ENCODE measurements at places on chromosomes 16 and 17.

- DNase-seq: no peak
Observed at GRCh38 chr17:55237841-55238178, 26.9 kb upstream of the HLF start.

GRCh38 chr17:39107973-39108372, 43.5 kb downstream of the PLXDC1 start:
- no peak for DNase-seq

GRCh38 chr16:1950047-1950446, 4.4 kb downstream of the RPL3L start:
- no peak for DNase-seq

GRCh38 chr17:31492880-31493655, 101.6 kb downstream of the RAB11FIP4 start:
- DNase-seq: peak; percentile 74

DNA sequence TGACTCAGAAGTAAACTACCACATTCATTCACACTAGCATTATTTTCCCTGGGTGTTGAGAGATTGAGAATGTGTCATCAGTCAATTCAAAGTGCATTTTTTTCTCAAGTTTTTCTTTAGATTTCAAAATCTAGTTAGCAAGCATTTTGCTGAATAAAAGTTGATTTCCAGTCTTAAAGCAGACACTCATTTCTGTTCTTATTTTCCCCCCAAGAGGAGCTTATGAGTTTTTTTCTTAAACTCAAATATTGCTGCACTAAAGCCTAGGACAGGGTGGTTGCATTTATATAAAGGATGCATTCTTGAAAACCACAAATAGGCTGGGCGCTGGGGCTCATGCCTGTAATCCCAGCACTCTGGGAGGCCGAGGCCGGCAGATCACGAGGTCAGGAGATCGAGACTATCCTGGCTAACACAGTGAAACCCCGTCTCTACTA, 15.3 kb downstream of the CDH3 start:
- DNase-seq: no peak

DNA sequence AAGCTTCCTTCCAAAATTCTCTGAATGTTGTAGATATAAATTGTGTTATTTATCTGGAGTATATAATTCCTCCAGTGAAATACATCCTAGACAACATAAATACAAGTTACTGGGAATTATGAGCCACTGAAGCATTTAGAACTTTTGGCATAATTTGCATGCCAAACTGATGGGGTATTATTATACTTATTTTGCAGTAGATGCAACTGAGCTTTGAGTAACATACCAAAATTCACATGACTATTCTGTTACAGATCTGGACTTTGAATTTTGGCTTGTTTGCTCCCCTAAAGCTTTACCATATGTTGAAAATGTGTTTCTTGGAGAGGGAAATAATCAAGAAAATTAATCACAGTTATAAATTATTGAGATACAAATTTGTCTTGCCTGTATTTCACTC, 372.5 kb downstream of the CDH11 start:
- DNase-seq: no peak

GRCh38 chr17:49495842-49496182, 719 bp downstream of the NGFR start:
- DNase-seq: no peak

- no peak for DNase-seq
Observed at GRCh38 chr16:27430923-27431484, 29.0 kb downstream of the IL21R start.

- DNase-seq: no peak
Observed at GRCh38 chr17:29717817-29718216, 95.1 kb upstream of the CORO6 start.

DNA sequence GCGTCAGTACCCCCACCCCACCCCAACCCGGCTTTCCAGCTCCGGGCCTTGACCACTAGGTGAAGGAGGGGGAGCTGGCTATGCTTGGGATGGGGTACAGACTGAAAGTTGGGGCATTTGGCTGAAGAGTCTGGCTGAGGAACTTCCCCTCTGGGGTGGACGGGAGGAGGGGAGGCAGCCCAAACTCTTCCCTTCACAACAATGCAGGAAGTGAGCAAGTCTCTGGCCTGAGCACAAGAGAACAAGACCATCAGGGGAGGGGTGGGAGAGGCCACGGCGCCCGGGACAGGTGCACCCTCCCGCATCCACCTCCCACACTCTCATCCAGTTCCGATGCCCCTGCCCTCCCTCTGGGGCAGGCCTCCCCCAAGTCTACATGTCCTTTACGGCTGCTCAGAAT, 5.6 kb downstream of the USH1G start:
- DNase-seq: no peak

DNA sequence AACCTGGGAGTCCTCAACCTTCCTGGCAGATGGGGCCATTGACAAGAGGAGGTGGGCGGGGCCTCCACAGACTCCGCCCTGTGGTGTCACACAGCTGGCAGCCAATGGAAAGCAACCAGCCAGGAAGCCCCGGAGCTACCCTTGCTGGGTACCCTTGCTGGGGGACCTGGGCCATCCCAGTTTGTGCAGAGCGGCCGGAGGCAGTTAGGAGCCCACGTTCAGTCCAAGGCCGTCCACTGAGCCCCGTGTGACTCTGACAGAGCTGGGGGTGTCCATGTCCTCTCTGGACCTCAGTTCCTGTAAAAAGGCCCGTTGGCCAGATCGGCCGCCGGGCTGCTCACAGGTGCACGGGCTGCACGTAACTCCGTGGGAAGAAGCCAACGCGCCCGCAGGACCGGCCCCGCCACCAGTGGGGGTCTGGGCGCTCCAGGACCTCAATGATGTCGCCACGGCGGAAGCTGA, 17.1 kb upstream of the FAM83G start:
- no peak for DNase-seq

DNA sequence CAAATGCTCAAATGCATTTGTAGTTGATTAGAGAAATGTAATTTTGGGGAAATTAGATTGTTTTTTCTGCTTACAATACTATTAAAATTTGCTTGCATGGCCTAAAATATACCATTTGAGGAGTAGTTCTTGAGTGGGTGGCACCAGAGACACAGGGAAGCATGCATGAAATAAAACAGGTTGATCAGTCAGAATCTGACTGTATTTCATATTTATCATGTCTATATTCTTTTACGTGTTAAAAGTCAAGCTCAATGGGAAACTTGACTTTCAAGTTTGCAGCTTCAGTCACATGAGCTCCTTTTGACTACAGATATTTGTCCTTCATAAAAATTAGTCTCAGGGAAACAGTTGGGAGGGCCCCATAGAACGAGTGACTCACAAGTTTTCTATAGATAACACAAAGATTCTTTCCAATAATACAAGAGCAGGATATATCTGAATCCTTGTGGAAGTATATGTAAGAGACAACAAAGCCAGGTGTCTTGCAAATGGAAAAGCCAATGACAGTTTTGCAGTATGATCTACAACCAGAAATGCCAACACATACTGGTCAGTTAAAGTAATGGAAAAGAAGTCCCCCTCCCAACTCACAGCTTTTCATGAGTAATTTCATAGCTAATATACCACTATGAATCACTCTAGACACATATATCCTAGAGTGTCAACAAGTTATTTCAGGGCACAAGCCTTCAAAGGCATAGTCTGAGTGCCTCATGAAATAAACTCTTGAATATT, 42.2 kb upstream of the CORO6 start:
- no peak for DNase-seq

DNA sequence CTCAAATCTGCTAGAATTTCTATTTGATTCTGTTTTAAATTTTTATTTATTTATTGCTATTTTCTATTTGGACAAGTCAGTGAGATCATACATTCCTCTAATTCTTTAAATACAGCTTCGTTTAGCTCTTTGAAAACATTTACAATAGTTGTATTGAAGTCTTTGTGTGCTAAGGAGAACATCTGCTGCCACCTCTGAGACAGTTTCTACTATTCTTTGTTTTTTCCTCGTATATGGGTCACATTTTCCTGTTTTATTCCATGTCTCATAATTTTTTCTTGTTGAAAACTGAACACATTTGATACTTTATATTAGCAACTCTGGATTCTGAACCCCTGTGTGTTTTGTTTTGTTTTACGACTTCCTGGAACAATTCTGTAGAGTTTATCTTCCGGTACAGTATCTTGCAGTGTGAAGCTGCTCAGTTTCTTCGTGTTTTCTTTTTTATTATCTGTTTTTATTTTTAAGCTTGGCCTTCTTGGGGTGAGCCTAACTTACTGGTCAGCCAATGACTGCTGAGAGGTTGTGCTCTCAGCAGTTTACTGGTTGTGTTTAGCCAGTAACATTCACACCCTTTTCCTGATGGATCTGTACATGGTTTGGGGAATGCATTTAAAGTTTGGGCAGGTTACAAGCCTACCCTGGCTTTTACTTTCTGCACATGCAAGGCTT, 99.0 kb downstream of the CA4 start:
- DNase-seq: no peak

- DNase-seq: no peak
Observed at GRCh38 chr17:39716073-39716818, 14.1 kb downstream of the MIEN1 start.

DNA sequence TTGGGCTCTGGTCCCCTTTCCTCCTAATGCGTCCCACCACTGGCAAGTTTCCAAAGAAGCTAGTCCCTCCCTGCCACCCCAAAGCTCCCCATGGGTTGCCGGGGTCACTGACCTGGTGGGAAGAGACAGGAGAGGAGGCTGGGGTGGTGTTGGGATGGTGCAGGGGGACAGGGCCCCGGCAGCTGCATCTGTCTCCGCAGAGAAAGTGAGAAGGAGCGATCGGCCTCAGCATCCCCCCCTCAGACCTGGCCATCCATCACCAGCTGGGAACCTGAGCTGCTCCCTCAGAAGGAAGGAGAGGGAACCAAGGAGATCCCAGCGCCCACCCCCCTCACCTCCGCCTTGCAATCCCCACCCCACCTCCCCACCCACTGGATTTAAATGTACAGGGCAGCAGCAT, 3.3 kb downstream of the ETV4 start:
- no peak for DNase-seq

GRCh38 chr17:32445971-32446370, 1.7 kb downstream of the PSMD11 start:
- peak; percentile 40 for DNase-seq

DNA sequence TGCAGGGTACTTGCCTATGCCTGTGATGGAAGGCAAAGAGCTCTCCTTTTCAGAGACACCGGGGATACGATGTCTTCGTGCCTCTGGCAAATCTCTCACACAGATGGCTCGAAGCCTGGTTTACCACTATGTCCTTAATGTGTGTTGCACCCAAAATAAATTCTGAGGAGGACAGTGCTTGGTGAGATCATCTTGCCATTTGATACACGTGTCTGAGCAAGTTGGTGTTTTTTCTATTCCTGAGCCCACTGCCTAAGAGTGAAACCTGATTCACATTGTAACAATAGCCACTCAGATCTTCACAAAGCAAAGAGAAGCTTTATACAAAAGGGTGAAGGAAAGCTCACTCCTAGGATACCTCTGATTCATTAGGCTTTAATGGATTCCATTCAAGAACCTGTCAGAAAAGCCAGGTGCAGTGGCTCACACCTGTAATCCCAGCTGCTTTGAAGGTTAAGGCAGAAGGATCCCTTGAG, 33.1 kb upstream of the AKAP1 start:
- DNase-seq: no peak

DNA sequence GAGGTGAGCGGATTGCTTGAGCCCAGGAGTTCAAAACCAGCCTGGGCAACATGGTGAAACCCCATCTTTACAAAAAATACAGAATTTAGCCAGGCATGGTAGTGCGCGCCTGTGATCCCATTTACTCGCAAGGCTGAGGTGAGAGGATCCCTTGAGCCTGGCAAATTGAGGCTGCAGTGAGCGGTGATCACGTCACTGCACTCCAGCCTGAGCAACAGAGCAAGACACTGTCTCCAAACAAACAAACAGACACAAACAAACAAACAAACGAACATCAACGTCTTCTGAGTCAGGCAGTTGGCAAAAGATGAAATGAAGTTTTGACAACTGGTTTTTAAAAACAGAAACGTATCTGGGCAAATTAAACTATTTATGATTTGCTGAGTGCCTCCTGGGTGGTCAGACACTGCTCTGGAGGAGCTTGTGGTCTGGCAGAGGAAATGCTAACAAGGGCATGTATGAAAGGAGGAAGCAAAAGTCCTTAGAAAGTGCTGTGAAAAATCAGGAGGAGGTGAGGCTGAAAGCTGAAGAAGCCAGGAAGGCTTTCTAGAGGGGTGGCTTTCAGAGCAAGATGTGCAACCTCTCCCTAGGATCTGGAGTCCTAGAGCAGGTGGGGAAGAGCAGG, 10.2 kb upstream of the KRT20 start:
- DNase-seq: no peak

- DNase-seq: no peak
Observed at GRCh38 chr17:45302649-45303173, 14.1 kb downstream of the MAP3K14 start.

DNA sequence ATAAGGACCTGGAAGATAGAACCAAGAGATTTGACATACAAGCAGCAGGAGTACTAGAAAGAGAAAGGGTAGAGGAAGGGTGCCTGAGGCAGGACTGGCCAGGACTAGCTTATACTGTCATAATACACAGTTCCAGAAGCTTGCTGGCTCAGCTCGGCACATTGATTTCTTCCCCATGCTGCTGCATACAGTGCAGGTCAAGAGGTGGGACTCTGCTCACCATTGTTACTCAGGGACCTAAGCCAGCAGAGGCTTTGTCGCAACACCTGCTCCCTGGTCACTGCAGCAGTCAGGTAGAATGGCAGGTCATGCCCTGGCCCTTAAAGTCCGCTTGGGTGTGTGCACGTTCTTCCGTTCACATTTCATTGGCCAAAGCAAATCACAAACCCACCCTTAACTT, 32.8 kb downstream of the LDHD start:
- DNase-seq: no peak

- DNase-seq: no peak
Observed at GRCh38 chr17:69434164-69434579, 19.7 kb downstream of the MAP2K6 start.

GRCh38 chr17:7394452-7395191, at the start of gene PLSCR3:
PLSCR3 (minus strand) TSS chr17:7394525; CDS start chr17:7394110, 415 bp downstream.
- peak; percentile 81 for DNase-seq

DNA sequence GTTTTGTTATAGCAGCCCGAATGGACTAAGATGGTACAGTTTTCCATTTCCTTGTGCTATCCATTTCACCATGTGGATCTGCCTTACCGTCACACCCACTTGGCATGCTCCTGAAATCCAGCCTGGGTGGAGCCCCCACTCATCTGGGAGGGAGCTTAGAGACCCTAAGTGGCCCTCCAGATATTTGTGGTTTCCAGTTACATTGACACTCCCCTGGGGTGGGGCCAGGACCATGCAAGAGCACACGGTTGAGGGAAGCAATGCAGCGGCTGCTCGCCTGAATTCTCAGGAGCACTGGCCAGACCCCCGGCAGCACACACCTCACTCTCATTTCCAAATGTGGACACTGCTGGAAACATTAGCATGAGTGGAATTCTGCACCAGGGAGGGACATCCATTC, 231.1 kb downstream of the UTP18 start:
- DNase-seq: no peak

Data from T-helper 2 cell (primary cell).